Fibroblast of skin of abdomen (primary cell): ENCODE measurements at places on chromosomes 12 and 14.

- DNase-seq = no peak
Measured at GRCh38 chr12:129635021-129635685, 268.7 kb downstream of the TMEM132D start.

GRCh38 chr12:20701106-20701505 lies 6.0 kb downstream of the SLCO1C1 start:
- no peak for DNase-seq

GRCh38 chr12:41011939-41012338 lies 176.2 kb upstream of the PDZRN4 start:
- DNase-seq = no peak

GRCh38 chr12:49026101-49026500 lies 7.5 kb upstream of the PRKAG1 start:
- no peak for DNase-seq

GRCh38 chr14:35406506-35407305 lies 2.2 kb upstream of the NFKBIA start:
- DNase-seq = peak; percentile 63

GRCh38 chr12:14696265-14696741 lies at the start of gene GUCY2C:
TSS of gene GUCY2C (minus strand) at chr12:14696599. CDS start at chr12:14696448, 151 bp downstream.
- DNase-seq = no peak

- DNase-seq = peak; percentile 14
Measured at GRCh38 chr14:64817631-64818030, 62.1 kb downstream of the SPTB start.

GRCh38 chr14:75406856-75407255 lies 21.0 kb upstream of the JDP2 start:
- DNase-seq = no peak

DNA sequence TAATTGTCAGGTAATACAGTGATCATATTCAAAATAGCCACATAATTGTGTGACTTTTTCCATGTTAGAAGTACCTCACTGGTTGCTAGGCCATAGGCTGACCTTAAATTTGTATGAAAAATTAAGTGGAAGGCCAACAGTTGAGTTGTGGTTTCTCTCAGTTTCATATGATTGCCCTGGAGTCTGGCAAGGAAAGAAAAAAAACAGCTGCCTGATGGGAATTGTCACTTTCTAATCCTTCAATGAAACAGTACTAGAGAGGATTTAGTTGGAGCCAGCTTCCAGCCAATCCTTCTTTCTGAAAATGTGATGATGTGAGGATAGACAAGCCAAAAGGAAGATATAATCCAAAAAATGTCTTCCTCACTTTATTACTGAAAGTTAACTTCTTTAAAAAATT lies 113.6 kb downstream of the ALX1 start:
- DNase-seq = no peak

DNA sequence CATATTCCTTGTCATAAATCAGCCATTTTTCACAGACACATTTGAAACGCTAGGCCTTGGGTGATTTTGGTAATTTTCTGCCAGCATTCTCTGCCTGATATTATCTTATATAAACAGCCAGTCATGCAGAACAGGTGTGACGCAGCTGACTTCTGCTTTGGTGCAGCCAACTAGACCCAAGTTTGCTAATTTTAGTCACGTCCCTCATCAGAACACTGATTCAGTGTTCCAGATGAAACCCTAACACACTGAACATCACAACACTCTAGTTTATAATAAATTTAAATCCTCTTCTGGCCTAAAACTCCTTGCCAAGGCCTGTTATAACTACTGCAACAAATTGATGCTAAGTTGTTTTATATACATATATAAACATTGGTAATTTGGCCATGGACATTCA lies 386.1 kb downstream of the SEC23A start:
- DNase-seq = no peak

DNA sequence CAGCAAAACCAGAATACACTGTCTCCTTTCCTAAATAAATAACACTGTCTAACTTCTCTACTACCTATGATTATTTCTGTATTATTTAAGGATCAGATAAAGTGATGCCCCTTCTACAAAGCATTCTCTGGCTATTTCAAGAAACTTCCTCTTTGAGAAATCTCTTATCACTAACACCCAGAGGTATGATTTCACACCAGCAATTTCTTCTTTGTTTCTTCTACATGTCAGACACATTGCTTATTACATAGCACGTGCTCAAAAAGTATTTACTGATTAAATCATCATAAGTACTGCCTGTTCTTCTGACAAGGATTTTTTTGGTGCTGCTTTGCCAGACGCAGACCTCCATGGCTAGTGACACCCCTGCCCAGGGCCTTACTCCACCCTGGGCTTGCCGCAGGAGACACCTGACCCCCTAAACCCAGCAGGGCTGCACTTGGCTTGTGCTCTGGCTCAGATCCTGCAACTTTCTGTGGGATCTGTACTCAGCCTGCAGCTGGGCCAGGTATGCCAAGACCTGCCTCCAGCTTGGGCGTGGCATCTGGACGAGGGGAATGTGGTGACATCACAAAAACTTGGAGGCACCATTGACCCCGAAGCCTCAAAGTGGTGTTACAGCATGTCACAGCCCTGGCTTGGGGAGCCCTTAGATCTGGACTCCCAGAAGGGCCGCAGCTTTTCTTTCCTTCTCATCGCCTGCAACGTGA lies 15.4 kb upstream of the HIGD1C start:
- DNase-seq = no peak

DNA sequence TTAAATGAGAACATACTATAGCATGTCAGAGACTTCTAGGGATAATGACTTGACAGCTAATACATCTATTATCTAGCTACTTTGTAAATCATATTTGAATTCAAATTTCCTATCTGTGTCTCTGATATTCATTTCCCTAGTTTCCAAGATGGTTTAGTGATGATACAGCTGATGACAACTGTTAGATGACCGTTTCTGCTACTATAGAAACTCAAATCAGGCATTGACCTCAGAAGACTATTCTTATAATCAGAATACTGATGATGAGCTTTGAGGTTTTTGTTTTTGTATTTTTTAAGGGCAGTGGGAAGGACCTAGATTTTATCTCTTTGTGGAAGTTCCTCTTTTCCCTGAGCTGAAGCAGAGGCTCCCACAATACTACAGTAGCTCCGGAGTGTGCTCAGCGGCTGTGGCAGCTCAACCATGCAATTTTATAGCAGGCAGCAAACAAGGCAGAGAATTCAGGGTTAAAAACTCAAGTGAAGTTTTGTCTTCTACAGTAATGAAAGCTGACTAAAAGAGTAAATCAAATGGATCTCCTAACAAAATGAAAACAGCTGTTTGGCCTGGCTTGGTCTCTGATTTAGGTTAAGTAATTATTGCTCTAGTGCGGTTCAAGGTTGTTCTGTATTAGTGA lies 145.1 kb downstream of the SLC25A21 start:
- DNase-seq = peak; percentile 56

DNA sequence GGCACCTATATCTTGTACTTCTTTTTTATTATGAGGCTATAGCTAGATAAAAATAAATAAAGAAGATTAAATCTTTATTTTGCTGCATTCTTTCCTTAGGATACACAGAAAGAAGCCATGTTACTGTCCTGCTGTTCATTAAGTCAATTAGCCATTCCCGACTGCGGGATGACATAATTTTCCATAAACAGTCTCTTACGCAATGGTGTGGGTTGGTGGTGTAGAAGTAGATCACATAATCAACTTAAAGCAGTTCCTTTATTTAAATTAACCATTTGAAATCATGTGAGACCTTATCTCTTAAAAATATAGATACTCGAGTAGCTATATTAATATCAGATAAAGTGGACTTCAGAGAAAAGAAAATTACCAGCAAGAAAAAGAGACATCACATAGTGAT lies 40.2 kb downstream of the TAOK3 start:
- DNase-seq = peak; percentile 44

- DNase-seq = no peak
Measured at GRCh38 chr12:116353958-116354357, 76.5 kb upstream of the MED13L start.

DNA sequence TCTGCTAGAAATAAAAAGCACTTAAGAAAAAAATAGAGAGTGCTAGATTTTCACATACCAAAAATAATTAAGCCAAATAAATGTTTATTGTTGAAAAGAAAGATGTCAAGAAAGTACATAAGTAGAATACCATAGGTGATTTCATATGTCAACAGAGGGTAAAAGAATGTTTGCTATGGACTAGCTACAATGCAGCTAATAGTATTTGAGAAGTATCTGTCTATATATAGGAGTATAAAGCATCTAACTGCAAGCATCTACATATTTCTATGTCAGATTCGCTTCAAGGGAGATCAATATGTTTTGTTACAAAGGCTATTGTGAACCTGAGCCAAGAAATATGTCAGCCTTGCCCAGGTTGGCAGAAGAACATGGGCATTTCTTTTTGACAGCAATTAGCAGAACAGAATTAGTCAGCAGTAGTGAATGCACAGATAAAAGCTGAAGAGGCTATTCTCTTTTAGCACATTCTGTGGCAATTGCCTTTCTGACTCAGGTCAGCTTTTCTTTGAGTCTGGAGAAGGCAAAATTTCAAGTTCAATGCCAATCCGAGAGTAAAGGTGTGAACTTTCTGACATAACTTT lies 140.1 kb downstream of the ALG10B start:
- DNase-seq = no peak

DNA sequence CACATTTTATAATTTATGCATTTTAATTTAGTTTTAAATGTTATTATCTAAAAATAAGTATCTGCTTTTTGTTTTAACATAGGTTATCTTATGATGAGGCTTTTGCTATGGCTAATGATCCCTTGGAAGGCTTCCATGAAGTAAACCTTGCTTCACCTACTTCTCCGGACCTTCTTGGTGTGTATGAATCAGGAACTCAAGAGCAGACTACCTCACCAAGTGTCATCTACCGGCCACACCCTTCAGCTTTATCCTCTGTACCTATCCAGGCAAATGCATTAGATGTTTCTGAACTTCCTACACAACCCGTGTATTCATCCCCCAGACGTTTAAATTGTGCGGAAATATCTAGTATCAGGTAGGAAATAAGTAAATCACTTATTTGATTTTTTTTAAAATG lies 16.6 kb downstream of the RAB3IP start:
- no peak for DNase-seq

GRCh38 chr12:17079251-17079909 lies 473.4 kb upstream of the LMO3 start:
- no peak for DNase-seq

GRCh38 chr14:44785096-44785495 lies 176.7 kb downstream of the KLHL28 start:
- DNase-seq = no peak

GRCh38 chr14:76115010-76115422 lies 36.7 kb upstream of the GPATCH2L start:
- DNase-seq = no peak

DNA sequence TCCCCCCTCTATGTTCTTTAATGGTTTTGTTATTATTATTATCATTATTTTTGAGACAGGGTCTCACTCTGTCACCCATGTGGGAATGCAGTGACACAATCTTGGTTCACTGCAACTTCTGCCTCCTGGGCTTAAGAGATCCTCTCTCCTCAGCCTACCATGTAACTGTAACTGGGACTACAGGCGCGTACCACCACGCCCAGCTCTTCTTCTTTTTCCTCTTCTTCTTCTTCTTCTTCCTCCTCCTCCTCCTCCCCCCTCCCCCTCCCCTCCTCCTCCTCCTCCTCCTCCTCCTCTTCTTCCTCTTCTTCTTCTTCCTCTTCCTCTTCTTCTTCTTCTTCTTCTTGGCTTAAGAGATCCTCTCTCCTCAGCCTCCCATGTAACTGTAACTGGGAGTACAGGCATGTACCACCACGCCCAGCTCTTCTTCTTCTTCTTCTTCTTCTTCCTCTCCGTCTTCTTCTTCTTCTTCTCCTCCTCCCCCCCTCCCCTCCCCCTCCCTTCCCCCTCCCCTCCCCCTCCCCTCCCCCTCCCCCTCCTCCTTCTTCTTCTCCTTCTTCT lies 5.4 kb upstream of the KRT7 start:
- no peak for DNase-seq

DNA sequence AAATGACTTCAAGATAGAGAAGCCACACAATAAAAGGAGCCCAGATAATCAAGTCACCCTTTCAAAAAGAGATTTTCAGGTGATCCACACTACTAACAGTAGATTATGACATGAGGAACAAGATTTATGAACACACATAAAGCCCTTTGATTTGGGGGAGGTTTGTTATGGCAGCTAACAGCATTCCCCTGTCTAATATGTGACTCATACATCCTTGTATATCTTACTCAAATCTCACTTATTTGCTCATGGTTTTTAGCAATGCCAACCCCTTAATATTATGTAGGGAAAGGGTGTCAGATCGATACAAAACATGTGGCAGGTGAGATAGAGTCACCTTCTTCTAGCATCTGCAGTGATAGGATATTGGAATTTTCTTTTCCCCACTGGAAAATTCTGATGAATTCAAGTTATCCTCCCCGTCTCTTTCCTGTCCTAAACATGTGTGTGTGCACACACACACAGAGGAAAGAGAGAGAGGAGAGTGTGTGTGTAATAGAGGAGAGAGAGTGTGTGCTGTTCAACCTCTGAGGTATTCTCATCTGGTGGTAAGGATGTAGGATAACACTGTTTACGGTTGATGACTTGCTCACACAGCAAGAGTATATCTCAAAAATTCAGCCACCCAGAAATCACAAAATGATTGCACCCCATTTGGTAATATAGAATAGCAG lies 319.9 kb downstream of the KCNC2 start:
- peak; percentile 62 for DNase-seq

GRCh38 chr12:76277480-76277879 lies 70.7 kb downstream of the BBS10 start:
- DNase-seq = peak; percentile 89

- DNase-seq = no peak
Measured at GRCh38 chr12:97305651-97306050, 157.0 kb upstream of the RMST start.

DNA sequence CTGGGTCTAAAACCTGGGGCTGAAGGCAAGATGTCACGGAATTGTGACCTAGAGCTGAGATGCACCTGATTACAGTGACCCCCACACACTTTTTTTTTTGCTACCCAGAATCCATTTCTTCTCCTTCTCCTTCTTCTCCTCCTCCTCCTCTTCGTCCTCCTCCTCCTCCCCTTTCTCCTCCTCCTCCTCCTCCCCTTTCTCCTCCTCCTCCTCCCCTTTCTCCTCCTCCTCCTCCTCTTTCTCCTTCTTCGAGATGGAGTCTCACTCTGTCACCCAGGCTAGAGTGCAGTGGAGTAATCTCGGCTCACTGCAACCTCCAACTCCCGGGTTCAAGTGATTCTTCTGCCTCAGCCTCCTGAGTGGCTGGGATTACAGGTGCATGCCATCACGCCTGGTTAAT lies 19.4 kb upstream of the FLVCR2 start:
- DNase-seq = no peak

GRCh38 chr12:64636856-64637255 lies 26.6 kb downstream of the RASSF3 start:
- DNase-seq = no peak

- no peak for DNase-seq
Measured at GRCh38 chr12:96103067-96103644, 67.8 kb upstream of the LTA4H start.

DNA sequence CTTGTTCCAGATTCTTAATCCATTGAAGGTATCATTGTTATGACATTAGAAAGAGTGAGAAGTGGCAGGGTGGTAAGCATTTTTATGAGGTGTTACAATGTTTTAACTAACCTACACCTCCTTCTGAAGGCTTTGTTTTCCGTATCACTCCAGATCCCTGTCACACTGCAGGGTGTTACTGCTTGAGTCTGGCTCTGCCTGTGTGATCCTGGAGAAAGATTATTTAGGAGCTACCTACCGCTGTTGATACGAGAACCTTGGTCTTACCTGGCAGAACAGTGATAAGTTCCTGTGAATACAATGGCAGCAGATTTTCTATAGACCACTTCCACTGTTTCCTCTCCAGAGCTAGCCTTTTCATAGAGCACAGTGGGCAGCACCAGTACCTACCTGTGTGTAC lies 36.2 kb downstream of the GRIN2B start:
- no peak for DNase-seq
